RWPE1 (cell line): ENCODE measurements at places on chromosomes 4 and X.

- no peak for DNase-seq
Observed at GRCh38 chr4:72063726-72064125, 31.9 kb downstream of the NPFFR2 start.

GRCh38 chr4:182015014-182015413, 228.2 kb upstream of the TENM3 start:
- DNase-seq = no peak

DNA sequence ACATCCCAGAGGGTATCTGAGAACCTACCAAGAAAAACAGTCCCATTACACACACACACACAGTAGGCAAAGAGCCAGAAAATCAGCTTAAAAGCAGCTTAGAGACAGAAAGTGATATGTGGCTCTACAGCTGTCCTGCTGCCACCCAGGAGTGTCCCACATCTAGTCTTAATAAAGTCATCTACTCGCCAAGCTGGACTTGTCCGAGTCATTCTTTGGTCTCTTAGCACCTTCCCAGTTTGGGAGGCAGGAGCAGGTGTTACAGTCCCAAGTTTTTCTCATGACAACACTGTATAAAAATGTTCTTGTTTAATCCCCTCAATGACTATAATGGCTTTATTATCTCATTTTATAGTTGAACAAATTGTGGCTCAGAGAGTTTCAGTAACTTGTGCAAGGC, 252.5 kb upstream of the CASK start:
- DNase-seq = no peak

DNA sequence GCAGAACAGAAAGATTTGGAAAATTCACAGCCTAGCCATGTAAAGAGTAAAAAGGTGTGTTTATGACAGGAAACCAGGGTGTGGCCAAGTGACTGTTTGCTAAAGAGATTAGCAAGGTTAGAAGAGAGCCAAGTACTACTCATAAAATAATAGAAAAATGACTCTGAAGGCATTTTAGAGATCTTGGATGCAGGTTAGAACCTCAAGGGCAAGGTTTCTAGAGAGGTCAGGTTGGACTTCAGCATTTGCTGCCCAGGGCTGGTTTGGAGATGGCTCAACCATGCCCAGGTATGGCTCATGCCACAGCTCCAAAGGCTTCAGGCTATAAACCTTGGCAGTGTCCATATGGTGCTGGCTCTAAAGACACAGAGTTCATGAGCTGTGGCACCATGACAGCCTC, 40.6 kb upstream of the ADGRA3 start:
- no peak for DNase-seq

- DNase-seq = no peak
Observed at GRCh38 chr4:74173321-74173720, 15.4 kb downstream of the MTHFD2L start.

- DNase-seq = no peak
Observed at GRCh38 chr4:87354168-87355102, 31.8 kb upstream of the HSD17B13 start.

DNA sequence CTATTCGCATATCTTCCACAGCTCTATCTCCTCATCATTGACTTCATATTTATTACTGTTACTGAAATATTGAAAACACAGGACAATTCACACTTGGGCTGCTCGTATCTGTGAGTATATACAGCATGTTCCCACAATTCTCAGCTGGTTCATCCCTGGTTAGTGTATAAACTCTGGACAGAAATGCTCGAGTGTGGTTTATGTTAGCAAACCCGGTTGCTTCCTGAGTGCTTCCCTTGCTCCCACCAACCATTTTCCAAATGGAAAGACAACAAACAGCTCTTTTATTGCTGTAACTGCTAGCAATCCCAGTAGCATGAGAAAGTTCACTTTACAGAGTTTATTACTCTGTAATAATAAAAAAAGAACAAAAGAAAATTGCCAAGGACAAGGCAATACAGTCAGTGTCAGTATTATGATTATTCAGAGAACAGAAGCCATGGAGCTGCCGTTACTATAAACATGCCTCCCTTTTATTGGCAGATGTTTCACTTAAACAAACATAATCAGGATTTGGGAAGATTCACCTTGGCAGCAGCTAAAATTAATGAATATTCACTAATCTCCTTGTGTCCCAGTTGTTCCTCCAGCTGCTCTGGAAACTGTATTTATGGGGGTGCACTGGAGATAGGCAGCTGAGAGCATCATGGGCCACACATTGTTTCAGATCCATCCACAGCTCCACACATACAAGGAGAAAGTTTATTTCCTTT, 134.1 kb upstream of the GUCY1A1 start:
- no peak for DNase-seq

DNA sequence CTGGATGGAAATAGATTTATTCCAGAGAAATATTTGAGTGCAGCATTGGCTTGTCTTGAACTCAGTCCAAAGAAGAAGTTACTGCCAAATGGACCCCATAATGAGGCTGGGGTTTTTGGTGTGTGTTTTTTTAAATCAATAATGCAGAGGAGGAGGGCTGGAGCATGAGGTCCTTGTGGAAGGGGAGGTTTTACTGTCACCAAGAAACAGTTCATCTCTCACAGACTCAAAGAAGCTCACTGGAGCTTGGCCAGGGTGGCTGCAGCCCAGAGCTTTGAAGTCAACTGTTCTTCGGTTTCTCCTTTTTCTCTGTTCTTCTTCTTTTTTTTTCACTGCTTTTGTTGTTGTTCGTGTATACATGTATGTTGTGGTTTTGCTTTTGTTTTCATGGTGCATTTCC, 377.7 kb downstream of the FBXW7 start:
- DNase-seq = no peak

GRCh38 chr4:187065396-187065795, 341.7 kb upstream of the FAT1 start:
- DNase-seq = no peak

GRCh38 chr4:113763029-113763285, 1.4 kb upstream of the CAMK2D start:
- DNase-seq = no peak

DNA sequence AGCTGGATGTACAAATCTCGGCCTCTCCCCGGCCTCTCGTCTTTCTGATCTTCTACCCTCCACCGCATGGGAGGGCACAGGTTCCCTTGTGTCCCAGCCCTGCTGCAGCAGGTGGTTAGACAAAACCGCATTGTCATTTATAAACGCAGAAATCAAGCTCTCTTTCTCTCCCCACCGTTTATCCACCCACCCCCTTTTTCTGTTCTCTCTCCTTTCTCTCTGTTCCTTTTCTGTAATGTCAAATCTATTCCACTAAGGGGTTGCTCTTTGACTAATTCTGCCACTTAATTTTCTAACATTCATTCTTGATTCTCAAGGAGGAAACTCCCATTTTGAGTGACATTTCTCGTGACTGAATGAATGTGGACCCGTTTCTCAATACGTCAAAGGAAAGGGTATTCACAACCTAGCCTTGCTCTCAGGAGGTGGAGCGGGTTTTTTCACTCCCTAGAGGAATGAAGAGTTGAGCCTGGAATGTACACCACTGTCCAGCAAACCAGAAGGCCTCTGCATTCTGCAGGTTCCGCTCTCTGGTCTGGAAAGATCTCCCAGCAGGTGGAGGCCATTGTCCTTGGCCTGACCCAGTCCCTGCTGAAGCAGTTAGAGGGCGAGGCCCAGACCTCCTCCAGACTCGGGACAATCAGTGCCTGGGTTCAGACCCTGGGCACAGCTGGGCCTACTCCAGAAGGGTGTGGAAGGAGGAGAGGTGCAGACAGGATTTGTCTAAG, 70.9 kb upstream of the ENPP6 start:
- DNase-seq = no peak

- DNase-seq = no peak
Observed at GRCh38 chrX:149939655-149939904, 1.3 kb upstream of the EOLA2 start.

DNA sequence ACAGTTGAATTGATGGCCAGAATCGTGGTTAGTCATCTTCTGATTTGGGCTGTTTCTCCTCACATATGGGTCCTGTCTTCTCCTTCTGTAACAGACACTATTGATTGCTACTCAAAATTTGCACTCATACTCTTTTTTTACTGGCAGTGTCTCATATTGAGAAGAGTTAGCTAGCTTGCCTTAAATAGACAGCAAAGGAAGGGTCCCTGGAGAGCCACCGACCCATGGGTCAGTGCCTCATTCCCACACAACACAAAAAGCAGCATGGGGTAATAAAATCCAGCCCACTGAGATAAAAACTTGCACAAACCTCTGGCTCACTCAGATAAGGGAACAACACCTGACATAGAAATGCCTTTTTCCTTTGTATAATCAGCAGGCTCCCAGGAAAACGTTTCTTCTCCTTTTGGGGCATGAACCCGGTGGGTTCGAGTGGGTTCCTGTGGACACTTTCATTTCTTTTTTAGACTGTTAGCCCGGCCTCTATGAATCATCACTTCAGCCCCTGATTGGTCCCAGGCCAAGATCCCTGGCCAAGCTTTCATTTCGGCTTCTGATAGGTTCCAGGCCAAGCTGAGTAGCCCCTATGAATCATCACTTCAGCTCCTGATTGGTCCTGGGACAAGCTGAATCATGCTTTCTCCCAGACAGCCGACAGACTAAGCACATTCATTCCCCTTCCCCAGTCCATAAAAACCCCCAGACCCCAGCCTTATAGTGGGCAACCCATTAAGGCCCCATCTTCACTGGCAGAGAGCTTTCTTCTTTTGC, 408.1 kb downstream of the DCAF12L2 start:
- peak; percentile 1 for DNase-seq

DNA sequence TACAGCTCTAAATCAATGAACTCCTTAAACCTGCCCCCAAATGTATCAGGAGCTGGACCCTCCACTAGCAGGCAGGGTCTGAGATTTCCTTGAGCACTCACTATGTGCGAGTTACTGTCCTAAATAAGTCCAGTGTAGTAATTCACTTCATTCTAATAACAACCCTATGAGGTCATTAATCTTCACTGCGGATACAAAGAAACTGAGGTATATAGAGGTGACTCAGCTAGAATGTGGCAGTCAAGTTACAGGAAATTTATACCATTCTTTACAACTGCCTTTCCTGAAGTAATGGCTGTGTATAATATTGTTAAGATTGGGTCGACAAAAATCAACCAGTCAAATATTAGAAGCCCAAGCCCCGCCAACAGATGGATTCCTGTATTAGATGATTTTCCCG, 473.9 kb upstream of the FTHL17 start:
- DNase-seq = no peak

DNA sequence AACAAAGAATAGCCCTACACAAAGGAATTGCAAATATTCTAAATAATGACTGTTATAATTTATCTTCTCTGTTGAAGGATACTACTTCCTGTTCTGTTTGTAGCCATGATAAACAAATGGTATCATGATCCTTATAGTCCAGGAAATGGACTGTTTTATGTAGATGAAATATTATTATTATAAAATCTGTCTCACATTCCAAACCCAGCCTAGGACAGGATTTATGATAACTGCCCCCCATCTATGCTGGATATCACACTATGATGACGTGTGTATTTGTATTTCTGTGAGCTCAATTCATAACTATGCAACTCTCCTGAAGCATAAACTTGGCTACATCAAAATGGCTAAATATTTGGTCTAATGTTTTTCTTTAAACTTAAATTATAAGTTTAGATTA, 21.3 kb downstream of the DMD start:
- no peak for DNase-seq

DNA sequence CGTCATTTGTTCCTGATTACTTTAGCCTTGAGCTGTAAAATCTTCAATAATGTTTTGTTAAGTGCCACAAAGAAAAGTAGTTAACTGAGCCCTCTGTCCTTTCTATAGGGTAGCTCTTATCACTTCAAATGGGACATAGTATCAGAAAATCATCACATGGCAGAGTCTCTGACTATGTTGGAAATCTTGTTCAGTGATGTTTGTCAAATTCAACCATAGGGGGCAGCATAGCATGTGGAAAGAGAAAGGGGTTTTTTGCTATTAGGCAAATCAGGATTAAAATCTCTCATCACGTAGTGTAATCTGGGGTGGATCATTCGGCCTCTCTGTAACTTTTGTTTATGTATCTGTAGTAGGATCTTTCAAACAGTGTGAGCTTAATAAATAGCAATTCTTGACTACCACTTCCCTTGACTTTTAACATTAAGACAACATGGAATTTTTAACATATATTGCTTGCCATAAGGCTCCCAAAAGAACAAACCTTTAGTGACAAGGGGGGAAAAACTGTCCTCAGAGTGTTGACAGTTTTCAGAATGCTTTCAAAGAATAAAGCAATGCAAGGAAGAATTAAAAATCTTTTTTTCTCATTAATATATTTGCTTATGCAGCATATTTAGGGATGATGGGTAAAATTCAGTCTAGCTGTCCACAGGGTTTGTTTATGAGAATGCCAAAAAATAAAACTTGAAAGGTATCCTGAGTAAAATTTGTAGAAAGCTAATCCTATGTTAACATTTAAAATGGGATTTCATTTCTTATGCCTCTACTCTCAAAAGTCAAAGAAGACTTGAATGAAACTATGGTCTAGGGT, 127.2 kb downstream of the FBXW7 start:
- peak; percentile 22 for DNase-seq

DNA sequence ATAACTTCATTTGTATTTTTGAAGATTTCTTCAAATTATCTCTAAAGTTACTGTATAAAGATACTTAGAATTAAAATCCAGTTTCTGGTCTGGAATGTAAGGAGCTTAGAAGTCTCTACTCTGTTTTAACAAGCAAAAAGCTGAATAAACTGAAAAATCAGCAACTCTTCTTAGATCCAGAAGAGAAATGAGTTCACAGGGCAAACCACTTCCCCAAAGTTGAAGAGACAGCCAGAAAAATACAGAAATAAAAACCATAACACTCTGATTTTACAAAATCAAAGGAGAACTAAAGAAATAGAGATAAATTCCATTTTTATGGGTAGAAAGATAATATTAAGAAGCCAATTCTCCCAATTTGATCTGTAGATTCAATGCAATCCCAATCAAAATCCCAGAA, 1166.8 kb downstream of the ADGRL3 start:
- no peak for DNase-seq

DNA sequence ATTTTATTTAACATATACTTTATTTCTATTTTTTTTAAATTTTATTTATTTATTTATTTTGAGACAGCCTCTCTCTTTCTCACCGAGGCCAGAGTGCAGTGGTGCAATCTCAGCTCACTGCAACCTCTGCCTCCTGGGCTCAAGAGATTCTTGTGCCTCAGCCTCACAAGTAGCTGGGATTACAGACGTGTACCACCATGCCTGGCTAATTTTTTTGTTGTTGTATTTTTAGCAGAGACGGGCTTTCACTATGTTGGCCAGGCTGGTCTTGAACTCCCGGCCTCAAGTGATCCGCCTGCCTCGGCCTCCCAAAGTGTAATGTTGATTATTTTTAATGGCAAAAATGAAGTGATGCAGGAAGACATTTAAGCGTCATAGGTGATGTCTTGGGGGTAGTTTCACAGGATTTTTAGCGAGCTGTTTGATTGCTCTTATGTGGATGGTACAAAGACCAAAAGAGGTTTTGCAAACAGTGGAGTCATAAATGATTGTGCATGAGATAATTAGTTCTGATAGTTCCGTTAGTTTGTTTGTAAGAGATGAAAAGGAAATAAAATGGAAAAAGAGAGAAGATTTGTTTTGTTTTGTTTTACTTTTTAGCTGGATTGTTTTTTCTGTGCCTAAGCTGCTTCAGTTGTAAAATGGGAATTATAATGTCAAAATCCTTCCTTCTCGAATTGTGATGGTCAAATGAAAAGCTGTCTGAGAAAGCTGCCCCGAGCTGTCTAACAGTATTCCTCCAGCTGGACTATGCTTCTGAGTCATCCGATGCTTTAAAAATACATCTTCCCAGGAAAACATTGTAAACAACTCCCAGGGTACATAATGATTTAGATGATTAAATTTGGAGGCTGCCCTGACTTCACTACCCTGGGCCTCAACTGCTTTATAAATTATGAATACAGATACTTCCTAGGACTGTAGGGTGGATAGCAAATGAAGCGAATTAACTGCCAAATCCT, 14.7 kb downstream of the RHOH start:
- no peak for DNase-seq
